ENCODE measurements at places on chromosomes 1 and 21.

- DNase-seq, result no peak
Measured at GRCh38 chr1:19976317-19977003, 3.0 kb downstream of the PLA2G2A start.

DNA sequence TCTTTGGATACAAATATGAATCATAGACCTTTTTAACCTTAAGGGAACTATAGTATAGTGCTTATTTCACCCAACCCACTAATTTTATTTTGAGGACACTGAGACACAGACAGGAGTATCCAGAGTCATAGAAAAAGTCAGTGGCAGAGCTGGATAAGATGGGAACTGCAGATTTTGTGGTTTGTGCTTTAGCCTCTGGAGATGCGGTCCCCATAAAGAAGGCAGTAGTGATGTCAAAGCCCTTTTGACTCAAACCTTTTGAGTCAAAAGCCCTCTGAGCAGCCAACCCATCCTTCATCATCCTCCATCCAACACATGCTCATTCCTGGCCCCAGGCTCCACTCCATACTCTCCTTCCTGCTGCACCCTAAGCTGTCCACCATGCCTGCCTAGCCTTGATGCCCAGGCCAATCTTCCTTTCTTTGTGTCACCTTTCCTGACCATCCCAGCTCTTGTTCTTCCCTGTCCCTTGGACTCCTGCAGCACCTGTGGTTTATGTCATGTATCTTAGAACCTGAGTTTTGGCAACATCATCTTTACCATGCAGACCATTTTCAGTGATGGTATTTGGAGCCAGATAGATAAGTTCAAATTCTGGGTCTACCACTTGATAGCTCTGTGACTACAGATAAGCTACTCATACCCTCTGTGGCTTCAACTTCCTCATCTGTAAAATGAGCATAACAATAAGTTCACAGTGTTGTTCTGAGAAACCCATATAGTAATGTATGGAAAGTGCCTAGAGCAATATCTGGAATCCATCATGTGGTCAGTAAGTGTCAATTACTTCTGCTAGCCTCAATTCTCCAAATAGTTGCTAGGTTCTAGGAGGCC is 20.1 kb downstream of the SLAMF1 start:
- no peak for DNase-seq

DNA sequence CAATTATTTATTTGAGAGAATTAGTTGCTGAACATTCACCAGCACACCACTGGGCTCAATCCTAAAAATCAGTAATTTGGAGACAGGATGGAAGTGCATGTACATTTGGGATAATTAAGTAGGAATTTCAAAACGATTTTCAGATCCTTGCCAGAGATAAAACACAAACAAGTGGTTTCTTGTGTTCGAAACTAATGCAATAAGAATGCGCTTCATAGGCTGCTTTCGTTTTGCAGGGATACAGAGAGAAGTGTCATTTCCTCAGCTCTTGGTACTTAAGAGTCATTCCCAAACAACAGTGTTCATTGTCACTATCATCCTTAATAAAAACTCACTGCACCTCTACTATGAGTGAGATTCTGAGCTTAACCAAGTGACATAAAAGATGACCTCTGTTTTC is 20.6 kb upstream of the USP24 start:
- no peak for DNase-seq

GRCh38 chr21:25964015-25964414 is 206.6 kb downstream of the APP start:
- DNase-seq, result no peak

GRCh38 chr21:44013380-44014088 is 1.4 kb downstream of the TRAPPC10 start:
- peak; percentile 5 for DNase-seq

- peak; percentile 38 for DNase-seq
Measured at GRCh38 chr1:52142220-52143183, 613 bp downstream of the ZFYVE9 start.

- no peak for DNase-seq
Measured at GRCh38 chr1:155177918-155178281, 4.3 kb downstream of the TRIM46 start.

DNA sequence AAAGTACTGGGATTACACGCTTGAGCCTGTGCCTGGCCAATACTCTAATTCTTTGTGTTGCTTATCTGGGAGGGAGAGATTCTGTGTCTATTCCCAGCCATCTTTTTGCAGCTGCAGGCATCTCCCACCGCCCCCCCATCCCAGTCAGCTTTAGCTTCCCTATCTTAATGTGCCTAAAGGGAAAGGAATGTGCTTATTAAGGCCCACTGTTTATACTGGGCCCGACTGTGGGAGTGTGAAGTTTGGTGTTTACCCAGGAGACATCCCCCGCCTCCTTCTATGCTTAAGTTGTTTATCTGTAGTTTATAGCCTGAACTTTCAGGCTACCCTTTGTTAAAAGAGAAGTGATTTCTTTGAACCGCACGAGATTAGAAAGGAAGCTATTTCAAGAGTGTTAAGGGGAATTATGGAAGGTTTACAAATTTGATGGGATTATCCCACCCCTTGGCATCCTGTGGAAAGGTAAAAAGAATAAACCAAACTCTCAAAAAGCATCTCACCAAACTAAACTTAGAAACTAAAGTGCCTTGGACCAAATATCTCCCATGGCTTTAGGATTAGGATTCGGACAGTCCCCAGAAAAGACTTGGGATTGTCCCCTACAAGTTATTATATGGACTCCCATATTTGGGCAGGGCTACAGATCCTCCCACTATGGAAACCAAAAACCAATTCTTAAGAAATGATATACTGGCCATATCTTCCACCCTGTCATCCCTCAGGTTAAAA is 25.5 kb upstream of the ZNF496 start:
- no peak for DNase-seq

GRCh38 chr1:11444907-11445306 is 34.0 kb upstream of the DISP3 start:
- no peak for DNase-seq

DNA sequence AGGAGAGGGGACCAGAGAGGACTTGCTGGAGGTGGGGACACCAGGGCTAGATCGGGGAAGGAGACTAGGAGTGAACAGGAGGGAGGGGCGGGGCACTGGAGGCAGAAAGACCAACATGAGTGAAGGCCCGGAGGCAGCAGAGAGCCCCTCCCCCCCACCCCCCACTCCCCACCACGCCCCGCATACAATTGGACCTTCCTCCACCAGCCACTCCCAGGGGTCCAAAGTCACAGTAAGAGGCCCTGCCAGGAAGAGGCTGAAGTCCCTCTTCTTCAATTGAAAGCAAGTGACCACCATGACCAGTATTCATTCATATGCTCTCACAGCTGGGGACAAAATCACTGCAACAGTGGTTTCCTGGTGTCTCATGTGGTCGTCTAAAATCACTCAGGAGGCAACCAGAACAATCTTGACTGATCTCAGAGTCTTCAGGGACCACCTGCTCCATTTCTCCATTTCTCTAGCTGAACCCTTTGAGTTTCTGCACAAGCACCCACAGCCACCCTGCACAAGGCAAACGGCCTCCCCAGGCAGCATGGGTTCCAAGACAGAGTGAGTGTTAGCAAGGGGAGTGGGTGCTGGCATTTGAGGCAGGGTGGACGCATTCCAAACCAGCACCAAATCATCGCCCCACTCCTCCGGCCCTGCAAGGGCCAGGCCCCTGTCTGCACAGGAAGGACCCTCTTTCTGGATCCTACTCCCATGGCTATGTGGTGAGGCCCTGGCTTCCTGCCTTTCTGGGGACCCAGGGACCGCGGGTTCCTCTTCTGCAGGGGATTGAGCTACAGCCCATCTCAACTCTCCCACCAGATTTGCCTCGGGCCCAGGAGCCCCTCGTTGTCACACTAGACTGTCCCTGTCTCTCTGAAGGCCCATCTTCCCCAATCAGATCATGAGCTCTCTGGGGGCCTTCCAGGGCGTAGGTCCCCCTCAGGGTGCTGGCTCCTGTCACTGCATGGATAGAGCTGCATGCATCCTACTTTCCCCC is 17.0 kb downstream of the LAPTM5 start:
- DNase-seq, result no peak

DNA sequence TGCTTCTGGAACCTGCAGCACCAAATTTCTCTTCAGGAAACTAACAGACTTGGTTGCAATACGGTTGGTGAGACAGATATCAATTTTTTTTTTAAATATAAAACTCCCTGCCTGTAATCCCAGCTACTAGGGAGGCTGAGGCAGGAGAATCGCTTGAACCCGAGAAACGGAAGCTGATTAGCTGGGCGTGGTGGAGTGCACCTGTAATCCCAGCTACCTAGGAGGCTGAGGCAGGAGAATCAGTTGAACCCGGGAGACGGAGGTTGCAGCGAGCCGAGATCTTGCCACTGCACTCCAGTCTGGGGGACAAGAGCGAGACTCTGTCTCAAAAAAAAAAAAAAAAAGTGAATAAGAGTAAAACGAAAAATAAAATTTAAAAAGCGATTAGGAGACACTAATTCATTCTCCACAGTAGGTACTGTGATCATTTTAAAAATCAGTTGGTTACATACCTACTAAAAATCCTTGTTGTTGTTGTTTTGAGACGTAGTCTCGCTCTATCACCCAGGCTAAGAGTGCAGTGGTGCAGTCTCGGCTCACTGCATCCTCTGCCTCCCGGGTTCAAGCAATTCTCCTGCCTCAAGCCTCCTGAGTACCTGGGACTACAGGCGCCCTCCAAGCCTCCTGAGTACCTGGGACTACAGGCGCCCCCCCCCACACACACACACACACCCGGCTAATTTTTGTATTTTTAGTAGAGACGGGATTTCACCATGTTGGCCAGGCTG is 796 bp upstream of the RBM8A start:
- DNase-seq, result no peak

DNA sequence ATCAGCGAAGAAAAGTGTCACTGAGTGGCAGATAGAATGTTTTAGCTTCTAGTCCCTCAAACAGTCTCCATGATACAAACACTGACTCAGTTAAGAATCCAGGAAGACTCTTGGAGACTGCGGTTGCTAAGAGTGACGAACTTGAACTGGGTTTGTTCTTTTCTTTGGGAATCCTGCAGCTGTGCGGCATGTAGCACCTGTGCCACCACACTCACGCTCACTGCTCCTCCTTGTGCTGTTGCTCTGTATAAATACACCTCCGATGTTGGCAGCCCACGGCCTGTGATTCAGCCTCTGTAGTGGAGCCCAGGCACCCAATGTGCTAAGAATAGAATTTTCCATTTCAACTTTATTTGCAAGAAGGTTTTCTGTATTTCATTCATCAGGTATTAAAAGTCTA is 5.5 kb upstream of the PPIE start:
- DNase-seq, result peak; percentile 24

DNA sequence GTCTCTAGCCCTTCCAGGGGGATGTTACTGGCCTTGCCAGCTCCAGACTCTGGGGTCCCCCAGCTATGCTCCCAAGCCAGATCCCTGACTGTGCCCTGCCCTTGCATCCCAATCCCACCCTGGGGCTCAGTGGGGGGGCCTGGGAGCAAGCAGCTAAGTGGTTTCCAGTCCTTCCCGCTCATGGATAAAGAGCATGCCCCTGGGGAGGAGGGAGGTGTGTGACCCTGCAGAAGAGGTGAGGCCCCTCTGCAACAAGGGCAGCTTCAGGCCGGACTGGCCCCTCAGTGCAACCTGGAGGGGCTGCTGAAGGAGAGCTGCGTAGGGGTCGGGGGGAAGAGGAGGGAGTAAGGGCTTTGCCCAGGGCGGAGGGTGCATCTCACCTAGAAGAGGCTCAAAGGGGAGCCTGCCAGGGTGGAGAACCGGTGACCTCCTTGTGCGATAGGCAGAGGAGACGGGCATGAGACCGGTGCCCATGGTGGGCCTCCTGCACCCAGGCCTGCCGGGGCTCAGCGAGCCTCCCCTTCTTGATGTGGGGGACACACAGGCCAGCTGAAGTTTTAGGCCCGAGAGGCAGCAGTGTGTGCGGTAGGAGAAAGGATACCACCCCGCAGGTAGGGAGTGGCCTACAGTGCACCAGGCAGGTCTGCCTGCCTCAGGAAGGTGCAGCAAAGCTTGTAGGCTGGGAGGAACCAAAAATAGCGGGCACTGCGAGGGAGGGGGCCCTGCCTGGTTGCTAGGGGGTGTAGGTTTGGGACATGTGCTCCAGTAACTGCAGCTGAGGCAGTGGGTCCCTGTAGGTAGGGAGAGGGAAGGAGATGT is 3.1 kb downstream of the OBSCN start:
- DNase-seq, result no peak

DNA sequence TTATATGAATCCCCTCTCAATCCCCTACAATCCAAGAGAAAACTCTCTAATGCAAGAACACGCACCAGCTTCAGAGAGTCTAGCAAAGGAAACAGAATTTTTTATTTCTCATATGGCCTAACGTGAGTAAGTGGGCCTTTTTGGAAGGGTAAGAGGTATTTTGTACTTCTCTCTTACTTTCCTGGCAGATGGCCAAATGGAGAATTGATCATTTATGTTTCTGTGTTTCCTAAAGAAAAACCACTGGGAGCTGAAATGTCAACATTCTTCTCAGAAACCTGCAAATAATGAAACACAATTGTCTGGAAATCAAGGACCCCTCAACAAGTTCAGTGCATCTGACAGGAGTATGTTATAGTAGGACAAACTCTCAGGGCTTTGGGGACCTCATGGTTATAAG is 176.4 kb upstream of the C8B start:
- no peak for DNase-seq

- no peak for DNase-seq
Measured at GRCh38 chr1:191869790-191870312, 288.4 kb upstream of the RGS18 start.
